ENCODE measurements at places on chromosomes 2 and 18.

GRCh38 chr18:34947711-34948125, 93.5 kb upstream of the MAPRE2 start:
- DNase-seq = no peak

DNA sequence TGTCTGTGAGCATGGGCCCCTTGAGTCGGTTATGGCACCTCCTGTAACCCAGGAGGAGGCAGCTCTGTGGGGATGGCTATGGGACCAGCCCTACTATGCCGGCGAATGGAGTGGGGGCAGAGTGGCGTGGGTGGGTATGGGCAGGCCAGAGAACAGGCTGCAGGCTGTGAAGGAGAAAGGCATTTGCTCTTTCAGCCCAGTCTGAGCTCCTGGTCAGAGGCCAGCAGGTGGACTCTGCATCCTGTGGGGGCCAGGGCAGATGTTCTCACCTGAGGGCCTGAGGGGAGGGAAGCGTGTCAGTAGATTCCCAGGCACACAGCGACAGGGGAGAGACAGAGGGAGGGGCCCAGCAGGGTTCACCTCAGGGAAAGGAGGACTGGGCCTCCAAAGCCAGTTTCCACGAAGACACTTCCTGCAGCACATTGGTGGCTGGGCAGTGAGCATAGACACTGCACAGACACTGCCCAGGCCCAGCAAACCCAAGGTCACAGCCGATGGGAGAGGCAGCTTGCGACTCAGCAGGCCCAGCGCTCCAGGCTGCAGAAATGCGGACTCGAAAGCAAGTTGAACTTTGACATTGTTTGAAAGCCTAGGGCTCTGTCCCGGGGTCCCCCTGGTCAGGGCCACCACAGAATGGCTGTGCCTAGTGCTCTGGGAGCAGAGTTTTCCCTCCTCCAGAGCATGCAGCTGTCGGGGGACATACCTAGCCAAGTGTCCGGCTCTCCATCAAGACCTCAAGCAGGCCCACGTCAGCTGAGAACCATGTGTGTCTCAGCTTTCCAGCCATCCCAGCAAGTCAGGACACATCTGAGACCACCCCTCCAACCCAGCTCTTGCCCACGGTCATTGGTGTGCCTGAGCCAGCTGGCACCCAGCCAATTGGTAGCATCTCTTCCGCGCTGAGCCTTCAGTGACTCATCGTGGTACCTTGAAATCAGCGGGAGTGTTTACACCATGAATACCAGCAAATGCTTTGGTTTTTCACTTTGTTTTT, 53.8 kb downstream of the TGOLN2 start:
- DNase-seq = no peak

DNA sequence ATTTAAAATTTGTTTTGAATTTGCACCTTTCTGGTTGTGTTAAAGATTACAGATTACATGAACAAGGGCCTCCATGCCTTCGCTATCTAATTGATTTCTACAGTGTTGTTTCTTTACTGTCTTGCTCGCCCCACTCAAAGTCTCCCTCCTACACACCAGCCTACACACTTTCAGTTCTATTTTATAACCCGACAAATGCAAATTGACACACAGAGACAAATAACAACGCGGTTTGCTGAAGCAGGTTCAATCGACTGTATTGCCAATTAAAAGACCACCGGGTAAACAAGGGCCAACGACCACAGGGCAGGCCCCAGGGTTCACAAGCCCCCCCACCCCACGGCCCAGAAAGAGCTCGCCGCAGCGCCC, 869 bp downstream of the STARD7 start:
- no peak for DNase-seq

DNA sequence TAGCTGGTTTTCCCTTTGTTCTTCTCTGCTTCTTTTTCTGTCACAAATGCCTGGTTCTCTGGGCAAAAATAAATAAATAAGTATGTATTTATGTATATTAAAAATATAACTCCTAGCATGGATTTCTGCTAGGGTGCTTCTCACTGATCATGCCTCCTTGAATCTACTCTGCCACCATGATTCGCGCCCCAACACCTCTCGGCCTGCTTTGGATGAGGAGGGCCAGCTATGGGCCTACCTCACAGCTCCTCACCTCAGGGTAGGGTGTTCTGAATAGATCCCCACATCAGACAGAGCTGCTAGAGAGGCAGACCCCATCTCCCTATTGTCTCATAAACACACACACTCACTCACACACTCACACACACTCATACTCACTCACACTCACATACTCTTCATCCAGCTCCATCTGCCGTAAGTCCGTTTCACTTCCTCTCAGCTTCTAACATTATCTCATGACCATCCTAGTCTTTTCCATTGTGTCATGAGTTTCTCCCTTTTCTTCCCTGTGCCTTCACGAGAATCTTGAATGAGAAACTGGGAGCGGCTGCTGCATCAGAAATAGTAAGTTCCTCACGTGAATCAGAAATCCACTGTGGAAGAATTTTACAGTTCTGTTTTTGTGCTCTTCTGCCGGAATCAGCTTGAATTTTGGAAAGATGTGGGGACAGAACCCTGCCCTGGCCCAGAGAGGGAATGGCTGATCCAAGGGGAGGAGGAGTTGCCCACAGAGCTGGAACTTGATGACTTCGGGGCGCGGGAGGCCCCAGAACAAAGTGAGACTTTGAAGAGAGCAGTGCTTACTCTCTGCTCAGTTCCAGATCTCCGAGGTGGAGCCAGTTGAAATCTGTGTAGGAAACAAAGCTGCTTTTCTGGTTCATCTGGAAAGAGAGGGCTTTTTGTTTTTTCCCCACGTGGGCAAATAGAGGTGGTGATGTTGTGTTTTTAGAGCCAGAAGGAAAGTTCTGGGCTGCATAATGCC, 20.9 kb downstream of the ANXA4 start:
- no peak for DNase-seq

GRCh38 chr2:32947076-32947483, 327 bp downstream of the LTBP1 start:
- DNase-seq = no peak

GRCh38 chr2:230068016-230068650, 591 bp downstream of the SLC16A14 start:
- DNase-seq = peak; percentile 63

GRCh38 chr2:153953761-153954160, 82.0 kb downstream of the GALNT13 start:
- no peak for DNase-seq

DNA sequence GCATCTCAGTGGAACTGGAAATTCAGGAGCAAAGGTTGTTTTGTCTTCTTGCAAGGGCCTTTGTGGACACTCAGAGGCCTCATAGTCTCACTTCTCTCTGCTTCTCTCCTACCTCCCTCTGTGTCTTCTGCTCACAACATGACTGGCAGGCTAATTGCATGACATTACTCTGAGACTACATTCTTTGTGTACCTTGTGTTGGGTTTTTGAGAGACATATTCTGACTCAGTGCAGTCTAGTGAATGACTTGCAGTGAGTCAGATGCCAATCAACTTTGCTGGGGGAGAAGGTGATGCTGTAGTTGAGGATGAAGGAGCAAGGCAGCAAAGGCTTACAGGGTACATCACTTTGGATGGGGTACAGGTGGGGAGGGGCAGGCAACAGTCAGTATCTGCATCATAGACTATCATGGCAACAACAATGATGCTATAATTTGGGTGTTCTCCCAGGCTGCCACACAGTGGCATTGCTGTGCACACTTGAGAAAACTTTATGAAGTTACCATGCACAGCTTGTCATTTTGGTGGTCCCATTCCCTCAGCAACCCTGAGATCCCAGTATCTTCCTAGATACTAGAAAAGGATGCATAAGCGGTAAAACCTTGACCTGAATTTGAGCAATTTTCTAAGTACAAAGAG, 69.3 kb upstream of the SLC16A14 start:
- DNase-seq = no peak

DNA sequence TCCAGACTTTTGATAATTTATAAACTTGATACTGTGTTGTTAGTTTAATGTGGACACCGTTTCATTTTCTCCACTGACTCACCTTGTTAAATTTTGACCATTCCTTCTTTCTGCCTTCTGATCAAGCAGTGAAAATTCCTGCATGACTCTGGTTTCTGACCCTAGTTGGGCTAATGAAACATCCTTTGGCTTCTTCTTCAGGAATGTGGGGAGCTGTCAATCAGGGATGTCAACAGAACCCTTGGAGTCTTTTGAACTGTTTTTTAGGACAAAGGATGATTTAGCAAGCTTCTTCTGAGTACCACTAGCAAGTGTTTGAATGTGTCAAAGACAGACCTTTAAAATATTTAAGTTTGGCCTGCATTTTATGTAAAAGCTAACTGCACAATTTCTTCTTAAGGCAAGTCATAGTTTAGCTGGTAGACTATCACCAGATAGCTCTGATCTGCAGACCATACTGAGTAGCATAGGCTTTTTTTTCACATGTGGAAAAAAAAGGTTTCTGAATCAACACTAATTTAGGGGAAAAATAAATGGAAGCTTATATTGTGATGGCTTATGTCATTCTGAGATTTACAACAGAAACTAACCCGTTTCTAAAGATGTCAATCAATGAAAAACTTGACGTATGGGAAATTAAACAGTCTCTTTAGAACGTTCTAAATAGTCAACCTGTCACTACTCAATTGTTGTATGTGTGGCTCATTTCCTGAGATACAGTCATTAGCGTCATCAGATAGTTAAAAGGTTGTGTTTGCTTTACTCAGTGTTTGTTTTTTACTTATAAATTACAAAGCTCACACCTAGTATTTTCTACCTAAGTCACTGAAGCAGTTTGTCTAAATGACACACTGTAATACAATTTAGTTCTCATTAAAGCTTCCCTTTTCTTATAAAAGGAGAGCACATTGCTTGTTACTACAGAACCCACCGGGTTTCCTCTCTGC, 311.4 kb downstream of the PTPRM start:
- no peak for DNase-seq

DNA sequence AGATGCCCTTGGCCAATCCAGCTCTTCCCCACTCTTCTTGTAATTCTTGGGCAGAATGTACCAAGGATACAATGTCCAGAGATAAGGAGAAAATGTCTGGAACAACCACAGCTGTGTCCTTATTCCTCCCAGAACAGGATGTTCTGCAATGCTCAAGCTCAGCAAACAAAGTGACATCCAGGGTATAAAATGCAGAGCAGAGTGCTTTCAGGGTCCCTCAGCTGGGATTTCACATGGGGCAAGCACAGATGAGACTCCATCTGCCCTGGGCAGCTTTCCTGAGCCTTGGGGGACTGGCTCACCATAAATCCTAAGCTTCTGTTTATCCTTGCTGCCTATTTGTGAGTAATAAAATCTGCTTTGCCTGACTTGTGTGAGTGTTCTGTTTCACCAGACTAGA, 127.4 kb downstream of the VAPA start:
- DNase-seq = no peak
